T-helper 1 cell (primary cell): ENCODE measurements at places on chromosomes 5 and 9.

GRCh38 chr5:140549237-140550144 is 2.0 kb downstream of the EIF4EBP3 start:
- DNase-seq = no peak

DNA sequence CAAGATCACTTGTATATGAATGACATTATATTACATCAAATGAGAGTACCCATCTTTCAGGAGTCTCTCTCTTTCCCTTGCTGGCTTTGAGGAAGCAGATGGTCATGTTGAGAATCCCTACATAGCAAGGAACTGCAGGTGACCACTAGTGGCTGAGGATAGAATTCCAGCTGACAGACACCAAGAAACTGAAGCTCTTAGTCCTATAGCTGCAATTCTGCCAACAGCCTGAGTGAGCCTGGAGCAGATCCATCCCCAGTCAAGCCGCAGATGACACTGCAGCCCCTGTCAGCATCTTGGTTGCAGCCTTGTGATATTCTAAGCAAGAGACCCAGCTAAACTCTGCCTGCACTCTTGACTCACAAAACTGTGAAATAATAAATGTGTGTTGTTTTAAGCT is 531.5 kb downstream of the CSNK1G3 start:
- DNase-seq = no peak

DNA sequence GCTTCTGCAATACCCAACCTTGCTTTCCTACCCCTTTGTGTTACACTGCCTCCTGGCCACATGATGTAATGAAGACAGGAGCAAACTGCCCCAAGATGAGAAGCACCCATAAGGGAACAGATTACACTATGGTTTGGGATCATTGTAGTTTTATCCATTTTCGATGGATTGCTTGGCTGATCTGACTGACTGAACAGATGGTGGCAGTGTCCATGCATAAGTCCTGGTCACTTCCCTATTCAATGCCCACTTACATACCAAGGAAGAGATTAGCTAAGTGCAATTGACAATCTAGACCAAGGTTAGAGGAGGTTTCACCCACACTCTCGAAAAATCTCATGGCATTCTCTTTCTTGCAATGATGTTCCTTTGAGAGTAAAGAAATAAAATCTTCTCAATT is 319.9 kb downstream of the RAB3C start:
- DNase-seq = no peak

GRCh38 chr9:116471944-116472506 is 215.1 kb upstream of the TRIM32 start:
- DNase-seq = no peak

GRCh38 chr9:90526386-90526785 is 116.2 kb downstream of the DIRAS2 start:
- DNase-seq = no peak

- DNase-seq = no peak
These were observed 152.8 kb upstream of the DAP start for GRCh38 chr5:10913841-10914240.

DNA sequence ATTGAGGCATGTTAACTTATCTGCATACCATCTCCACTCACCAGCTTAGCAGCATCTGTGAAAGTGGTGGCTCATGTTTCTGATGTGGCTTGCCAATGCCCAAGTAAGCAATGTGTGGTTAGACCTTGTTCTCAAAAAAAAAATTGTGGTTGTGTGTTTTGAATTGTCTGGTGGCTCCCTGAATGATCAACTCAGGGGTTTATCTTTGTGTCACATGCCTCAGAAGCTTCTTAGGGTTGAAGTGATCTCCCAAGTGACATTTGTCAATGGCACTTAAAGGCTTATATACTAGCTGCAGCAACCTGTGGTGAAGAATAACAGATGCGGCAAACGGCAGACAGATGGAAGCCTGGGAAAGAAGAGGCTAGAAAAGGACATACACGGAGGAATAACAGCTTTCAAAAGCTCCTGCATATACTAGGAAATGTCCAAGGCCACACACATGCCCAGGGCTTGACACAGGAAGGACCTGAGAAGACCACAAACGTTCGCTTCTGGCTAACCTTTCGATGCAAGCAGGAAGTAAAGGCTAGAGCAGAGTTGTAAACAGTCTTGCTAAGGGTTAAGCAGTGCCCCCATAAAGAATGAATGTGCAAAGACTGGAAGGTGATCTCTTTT is 42.2 kb upstream of the FSD1L start:
- DNase-seq = peak; percentile 90
